ENCODE measurements at places on chromosomes 6 and 20.

DNA sequence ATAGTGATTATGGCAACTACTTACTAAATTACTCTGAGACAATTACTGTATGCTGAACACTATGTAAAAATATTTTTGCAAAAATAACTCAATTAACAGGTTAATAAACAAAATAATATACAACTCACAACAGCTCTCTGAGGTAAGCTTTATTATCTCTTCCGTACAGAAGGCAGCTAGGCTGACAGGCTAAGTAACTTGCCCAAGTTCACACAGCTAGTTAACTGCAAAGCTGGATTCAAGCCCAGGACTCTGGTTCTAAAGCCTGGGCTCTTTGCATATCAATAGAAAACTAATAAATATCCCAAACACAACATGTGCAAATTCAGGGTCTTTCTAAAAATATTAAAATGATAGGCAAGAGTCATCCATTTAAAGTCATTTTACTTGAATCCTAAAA, 169.5 kb upstream of the BEND3 start:
- no peak for DNase-seq

DNA sequence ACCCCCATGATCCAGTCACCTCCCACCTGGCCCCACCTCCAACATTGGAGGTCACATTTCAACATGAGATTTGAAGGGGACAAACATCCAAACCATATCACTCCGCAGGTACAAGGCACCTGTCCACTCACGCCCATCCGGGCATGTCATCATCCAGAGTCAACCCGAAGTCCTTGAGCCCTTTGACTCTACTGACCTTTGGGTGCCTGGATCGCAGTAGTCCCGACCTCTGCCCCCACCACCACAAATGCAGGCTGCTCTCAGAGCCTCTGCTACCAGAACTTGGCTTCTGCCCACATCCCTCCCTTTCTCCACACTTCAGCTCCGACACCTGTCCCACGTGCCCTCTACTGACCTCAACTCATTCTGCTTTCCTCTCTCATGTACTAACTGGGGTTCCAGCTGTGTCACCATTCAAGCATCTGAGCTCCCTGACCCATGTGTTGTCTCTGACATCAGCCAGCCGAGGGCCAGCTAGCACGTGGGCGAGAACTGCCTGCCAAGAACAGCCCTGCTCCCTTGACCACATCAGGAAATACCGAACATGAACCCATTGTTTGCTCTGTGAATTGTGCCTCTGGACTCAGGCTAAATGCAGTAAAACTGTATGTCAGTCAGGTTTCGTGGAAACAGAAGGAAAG, 498.3 kb upstream of the SULF2 start:
- DNase-seq: no peak

DNA sequence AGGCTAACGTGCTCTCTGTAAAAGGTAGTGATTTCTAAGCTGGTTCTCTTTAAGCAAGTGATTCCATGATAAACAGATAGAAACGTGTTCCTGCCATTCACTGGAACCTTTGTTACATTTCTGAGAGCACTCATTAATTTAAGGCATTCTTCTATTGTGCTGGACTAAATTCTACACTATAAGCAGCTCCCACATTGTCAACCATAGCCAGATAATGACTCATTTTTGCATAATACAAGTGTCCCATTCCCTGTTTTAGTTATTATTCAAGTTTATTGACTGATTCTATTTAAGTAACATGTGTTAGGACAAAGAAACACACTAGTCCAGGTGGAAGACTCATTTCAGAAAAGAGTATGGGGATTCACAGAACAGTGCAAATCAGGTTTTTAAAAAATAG, 13.5 kb upstream of the XRN2 start:
- DNase-seq: no peak

DNA sequence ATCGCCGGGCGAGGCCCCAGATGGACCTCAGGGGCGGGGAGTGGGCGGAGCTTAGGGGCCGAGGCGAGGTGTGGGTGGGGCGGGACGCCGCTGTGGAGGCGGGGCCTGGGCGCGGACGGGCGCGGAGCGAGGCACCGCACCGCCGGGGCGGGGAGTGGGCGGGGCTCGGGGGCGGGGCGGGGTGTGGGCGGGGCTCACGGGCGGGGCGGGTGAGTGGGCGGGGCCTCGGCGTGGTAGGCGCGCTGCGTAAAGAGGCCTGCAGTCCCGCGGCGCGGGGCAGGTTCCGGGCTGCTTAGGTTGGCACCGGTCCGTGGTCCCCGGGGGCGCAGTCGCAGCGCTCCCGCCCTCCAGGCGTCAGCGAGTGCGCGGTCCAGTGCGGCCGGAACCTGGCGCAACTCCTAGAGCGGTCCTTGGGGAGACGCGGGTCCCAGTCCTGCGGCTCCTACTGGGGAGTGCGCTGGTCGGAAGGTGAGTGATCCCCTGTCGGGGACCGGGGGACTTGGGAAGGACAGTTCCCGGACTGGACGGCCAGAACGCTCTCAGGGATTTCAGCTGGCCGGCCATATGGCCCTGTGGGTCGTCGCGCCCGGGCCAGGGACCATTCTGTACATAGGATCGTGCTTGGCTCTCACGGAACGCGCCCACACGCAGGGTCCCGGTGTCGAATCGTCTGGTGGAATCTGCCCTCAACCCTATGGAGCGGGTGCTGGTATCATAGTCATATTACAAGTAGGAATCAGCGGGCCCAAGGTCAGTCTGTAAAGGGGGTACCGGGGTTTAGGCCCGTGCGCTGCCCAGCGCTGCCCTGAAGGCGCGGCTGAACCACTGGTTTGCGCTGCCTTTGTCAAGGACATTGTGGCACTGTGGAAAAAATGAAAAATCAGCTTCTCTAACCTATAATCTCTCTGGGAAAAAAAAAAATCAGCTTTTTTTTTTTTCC, at the start of gene NQO2:
NQO2 (plus strand) TSS at position 277 of the 940 bp plus-strand sequence. CDS start 6,659 bp downstream, outside the sequence.
- peak; percentile 91 for DNase-seq

GRCh38 chr6:41894366-41895299, 542 bp downstream of the USP49 start:
- DNase-seq: no peak

DNA sequence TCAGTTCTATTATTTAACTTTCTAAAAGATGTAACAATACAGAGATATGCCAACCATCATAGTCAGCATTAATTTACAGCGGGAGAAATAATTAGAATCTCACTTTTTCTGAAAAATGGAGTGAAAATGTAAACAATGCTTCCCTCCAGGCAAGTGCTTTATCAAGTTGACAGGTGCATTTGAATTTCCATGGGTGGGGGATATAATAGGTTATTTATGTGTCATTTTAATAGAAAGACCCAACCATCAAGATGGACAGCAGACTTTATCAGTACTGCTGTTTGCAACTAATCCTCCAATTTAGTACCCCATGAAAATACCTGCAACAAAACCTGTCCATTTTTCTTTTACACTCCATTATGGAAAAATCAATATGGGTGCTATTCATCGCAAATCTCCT, 780.1 kb downstream of the TFAP2A start:
- DNase-seq: no peak

DNA sequence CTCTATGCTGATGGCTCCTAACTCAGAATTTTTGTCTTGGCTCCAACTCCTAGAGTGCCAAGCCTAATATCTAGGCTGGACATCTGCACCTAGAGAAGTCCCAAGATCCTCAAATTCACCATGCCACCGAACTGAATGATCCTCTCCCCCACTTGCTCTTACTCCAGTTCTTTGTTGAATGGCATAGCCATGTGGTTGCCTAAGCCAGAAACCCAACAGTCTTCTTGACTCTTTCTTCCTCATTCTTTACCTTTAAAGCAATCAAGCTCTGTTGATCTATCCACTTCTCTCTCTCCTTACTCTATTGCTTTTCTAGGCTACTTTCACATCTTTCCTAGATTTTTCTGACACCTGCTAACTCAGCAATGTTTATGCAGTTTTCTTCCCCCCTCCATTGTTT, 126.5 kb upstream of the FOXO3 start:
- no peak for DNase-seq

DNA sequence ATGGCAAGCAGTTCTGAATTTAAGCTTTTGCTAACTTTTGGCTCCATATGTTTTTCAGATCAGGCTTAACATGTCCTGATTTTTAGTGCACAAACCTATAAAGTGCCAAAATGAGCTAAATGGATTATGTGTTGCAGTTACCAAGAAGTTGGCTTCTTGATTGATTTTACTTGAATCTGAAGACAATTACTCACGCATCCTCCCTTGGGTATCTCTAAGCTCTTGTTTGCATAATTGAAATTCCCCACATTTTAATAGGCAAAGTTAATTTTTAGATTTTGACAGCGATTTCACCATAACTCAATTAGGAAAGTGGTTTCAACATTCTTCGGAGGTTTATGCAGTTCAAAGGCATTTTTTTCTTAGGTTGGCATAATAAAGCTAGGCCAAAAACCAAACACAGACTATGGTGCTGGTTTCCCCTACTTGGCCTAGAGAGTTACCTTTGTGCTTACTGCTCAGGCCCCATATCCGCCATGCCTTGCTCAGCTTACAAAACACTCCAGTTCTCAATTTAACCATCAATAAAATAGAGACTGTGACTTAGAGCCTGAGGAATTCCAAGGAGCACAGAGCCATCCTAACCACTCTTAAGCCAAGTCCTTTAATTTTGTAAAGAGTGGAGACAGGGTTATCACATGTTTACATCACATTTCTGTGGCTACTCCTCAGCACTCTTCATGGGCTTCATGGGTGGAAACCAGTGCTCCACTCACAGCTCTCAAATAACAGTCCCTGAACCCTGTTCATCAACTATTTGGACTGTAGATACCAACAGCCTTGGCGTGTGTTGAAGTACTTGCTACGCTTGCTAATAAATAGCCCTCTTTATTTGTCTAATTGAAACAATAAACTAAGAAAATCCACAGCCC, 32.1 kb downstream of the LAMA4 start:
- no peak for DNase-seq

DNA sequence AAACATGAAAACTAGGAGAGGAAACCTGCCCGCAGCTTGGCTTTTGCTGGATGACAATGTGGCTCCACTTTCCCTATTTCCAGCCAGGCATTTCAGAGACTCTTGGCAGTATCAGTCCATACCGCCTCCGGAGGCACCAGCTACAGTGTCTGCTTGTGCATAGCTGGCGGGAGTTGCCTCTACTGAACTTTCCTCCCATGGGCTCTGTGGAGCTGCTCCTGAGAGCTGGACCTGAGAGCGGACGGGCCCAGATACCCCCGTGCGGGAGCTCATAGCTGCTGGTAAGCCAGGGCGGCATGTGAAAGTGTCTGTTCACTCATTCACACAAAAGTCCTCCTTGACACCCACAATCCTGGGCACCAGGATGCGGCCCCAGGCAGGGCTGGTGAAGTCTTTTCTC, 130.3 kb upstream of the PMEPA1 start:
- DNase-seq: no peak

DNA sequence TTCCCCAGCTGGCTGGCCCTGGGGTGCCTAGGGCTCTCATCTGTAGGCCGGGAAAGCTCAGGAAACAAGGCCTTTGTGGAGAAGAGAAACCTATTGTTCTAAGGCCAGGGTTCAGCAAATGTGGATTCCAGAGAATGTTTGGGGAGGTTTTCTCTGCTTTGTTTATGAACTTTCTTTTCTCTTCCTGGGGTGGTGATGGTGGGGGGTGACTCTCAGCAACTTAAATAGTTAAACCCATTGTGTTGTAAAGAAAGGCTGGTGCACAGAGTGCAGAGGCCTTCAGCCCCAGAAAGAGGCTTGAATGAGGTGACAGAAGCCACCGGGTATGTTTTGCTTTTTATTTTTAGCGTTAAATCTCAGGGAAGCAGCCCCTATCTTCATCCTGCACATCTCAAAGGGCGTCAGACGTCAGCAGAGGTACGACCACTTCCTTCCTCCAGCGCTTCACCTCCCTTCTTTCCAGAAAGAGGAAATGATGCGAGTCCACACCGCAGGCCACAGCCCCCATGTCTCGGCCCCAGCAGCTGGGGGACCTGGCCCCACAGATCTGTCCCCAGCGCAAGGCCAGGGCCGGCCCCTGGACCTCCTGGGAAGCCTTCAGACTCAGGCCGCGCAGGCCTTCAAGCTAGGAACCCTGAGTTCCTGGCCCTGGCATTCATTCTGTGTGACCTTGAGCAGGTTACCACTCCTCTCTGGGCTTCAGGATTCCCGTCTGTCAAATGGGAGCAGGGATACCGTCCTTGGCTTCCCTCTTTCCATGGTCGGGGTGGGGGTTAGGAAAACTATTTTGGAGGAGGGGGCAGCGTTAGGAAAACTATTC, 605 bp upstream of the PPP1R16B start:
- peak; percentile 39 for DNase-seq

GRCh38 chr6:132520953-132521352, 8.0 kb upstream of the STX7 start:
- DNase-seq: no peak

- no peak for DNase-seq
Observed at GRCh38 chr6:130717657-130718056, 109.5 kb upstream of the SMLR1 start.

- DNase-seq: no peak
Observed at GRCh38 chr6:2876210-2877056, 26.7 kb downstream of the SERPINB9 start.

GRCh38 chr6:136994782-136995181, 50.0 kb downstream of the IL20RA start:
- no peak for DNase-seq

GRCh38 chr6:72974276-72974675, 251.0 kb downstream of the KHDC1L start:
- no peak for DNase-seq

DNA sequence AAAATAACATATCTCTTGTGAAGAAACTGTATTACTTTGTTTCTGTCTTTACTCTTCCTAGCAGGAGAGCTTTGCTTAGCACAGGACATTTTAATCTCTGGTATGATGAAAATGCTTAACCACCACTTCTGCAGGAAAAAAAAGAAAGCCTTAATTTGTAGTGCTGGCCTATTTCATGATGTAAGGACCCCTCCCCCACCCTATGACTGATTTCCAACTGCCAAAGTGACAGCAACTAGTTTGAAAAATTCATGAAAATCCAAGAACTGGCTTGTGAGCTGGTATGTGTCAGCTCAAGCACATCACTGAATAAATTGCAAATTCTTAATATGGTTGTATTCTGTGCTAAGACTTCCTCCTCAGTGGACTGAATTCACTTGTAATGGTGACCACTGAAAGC, 125.3 kb downstream of the REV3L start:
- DNase-seq: no peak

GRCh38 chr6:125727216-125727615, 22.2 kb upstream of the HEY2 start:
- no peak for DNase-seq

DNA sequence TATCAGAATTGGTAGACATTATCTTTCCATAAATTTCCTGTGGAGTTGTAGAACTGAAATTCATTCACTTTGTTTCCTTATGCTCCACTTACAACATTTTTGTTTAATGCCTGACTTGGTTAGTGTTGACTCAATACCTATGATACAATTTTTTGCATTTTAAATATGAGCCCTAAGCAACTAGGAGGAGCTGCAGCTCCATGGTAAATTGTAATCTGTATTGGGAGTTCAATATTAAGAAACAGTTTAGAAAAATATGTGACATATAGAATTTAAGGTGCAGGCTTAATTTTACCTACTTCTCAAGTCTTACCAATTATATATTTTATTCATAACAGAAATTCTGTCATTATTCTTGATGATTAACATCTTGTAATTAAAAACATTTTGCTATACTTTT, 868.3 kb downstream of the EYS start:
- no peak for DNase-seq

Measured in stimulated activated CD4-positive, alpha-beta T cell treated with anti-CD3 and anti-CD28 coated beads, Interleukin-2, amount 100 ng/mL, for 48 hours (primary cell).